Tibial nerve (tissue), 4 donors: ENCODE measurements at places on chromosomes 4 and X. TPM values are rescaled to one million over a fixed set of nuclear protein-coding genes. Genes with fewer than 3 reads are reported as not detected.

GRCh38 chrX:85037114-85037513, 33.4 kb downstream of the APOOL start:
- H3K4me3 ChIP-seq: no peak overlapping the region
- DNase-seq: no peak
- no peaks in the 10 kb centered on the region for H3K4me1 ChIP-seq
- no peaks in the 10 kb centered on the region for H3K27me3 ChIP-seq
- H3K27ac ChIP-seq: no peak overlapping the region

The GPC4 gene
- 27.2 TPM for total RNA-seq

The OPRPN gene
- not detected for total RNA-seq

- no peak overlapping the region for H3K27ac ChIP-seq
- H3K27me3 ChIP-seq: no peaks in the 10 kb centered on the region
- no peak overlapping the region for H3K4me3 ChIP-seq
- no peak for DNase-seq
These were observed 199.8 kb upstream of the FRG1 start for GRCh38 chr4:189740873-189741272.

- peak overlapping the region; percentile 70 for H3K27ac ChIP-seq
- H3K4me3 ChIP-seq: peak overlapping the region; percentile 55
- DNase-seq: no peak
- H3K36me3 ChIP-seq: no peaks in the 10 kb centered on the region
- no peaks in the 10 kb centered on the region for H3K27me3 ChIP-seq
These were observed 56.6 kb upstream of the BCOR start for GRCh38 chrX:40154250-40154852.

GRCh38 chrX:148573119-148573518, 72.7 kb downstream of the AFF2 start:
- no peak overlapping the region for H3K27ac ChIP-seq
- H3K4me3 ChIP-seq: no peak overlapping the region
- DNase-seq: no peak
- no peaks in the 10 kb centered on the region for H3K4me1 ChIP-seq
- no peaks in the 10 kb centered on the region for H3K36me3 ChIP-seq

- H3K27ac ChIP-seq: peak within 1 kb of the TSS; percentile 92
- peaks cover 30% of the 10 kb centered on the region for H3K4me1 ChIP-seq
- no peaks in the 10 kb centered on the region for H3K27me3 ChIP-seq
- peak; percentile 90 for DNase-seq
These were observed at the start of gene ZNF141 for GRCh38 chr4:337143-337931. ZNF141 (plus strand) TSS chr4:337814; CDS start chr4:337984, 170 bp downstream.

The ENPP6 gene
- 42.6 TPM for total RNA-seq

DNA sequence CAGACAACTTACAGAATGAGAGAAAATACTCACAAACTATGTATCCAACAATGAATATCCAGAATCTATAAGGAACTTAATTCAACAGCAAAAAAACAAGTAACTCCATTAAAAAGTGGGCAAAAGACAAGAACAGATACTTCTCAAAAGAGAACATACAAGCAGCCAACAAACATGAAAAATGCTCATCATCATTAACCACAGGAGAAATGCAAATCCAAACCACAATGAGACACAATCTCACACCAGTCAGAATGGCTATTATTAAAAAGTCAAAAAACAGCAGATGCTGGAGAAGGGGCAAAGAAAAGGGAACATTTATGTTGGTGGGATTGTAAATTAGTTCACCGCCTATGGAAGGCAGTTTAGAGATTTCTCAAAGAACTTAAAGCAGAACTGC, 150.3 kb downstream of the FGF16 start:
- no peak for DNase-seq
- H3K27me3 ChIP-seq: no peaks in the 10 kb centered on the region
- H3K4me3 ChIP-seq: no peak overlapping the region
- H3K4me1 ChIP-seq: no peaks in the 10 kb centered on the region

DNA sequence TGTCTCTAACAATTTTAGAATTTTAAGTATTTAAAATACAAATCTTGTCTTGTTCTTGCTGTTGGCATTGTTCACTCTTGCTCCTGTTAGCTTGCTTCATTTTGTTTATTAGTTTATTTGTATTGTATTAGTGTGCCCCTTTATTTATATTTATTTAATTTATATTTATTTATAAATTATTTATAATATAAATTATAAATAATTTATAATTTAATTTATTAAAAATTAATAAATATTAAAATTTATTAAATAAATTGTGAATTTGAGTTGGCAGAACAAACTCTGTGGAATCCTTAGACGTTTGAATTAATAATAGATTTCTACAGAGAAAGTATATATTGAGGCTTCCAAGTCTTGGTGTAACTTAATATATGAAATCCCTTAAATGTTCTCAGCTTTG, 331.4 kb downstream of the SPOCK3 start:
- no peak for DNase-seq
- H3K36me3 ChIP-seq: no peaks in the 10 kb centered on the region
- H3K27me3 ChIP-seq: no peaks in the 10 kb centered on the region
- no peak overlapping the region for H3K27ac ChIP-seq

DNA sequence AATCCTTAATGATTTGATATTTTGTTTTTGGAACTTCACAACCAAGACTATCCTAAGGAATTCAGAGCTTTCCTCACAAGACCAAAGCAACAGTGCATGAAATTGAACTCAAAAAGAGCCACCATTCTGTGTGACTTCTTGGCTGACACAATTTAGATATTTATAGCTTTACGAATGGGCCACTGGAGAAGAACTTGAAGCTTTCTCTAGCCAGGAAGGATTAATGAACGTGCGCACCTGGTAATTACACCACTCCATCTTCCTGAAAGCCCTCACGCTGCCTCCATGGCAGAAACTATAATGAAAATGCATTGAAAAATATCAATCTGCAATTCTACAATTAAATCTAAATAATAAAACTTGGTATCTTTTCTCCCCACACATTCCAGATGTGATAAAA, 1057.8 kb downstream of the DMD start:
- no peaks in the 10 kb centered on the region for H3K36me3 ChIP-seq
- no peak for DNase-seq
- no peaks in the 10 kb centered on the region for H3K27me3 ChIP-seq
- H3K27ac ChIP-seq: no peak overlapping the region
- H3K4me3 ChIP-seq: no peak overlapping the region

DNA sequence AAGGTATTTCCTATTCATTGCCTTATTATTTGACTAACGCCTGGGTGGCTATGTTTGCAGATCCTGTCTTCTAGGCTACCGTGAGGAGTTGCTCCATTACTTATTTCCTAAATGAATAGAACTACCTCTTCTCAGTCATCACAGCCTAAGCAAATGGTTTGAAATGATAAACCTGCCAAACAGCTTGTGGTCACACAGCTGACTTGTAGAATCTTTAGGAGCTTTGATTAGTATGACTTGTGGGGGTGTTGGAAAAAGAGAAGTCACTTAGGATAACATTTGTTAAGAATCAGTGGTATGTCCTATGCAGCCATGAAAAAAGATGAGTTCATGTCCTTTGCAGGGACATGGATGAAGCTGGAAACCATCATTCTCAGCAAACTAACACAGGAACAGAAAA, 169.3 kb downstream of the PPARGC1A start:
- no peak overlapping the region for H3K4me3 ChIP-seq
- H3K36me3 ChIP-seq: no peaks in the 10 kb centered on the region
- H3K4me1 ChIP-seq: no peaks in the 10 kb centered on the region
- no peak overlapping the region for H3K27ac ChIP-seq
- no peak for DNase-seq

DNA sequence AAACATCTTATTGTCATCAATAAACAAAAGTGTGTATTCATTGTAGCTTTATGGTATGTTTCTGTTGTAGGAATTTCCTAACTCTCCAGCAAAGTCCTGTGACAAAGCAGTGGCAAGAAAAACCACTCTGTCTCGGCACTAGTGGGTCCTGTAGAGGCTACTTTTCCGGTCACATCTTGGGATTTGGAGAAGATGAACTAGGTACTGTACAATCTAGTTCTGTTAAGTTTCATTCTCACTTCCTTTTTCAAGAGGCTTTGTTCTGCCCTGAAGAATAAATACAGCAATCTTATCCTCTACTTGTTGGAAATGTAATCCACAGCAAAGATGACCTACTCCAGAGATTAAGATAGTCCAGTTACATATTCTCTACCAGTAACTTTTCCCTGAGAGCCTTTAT, 69.3 kb downstream of the HHIP start:
- no peaks in the 10 kb centered on the region for H3K4me1 ChIP-seq
- no peak overlapping the region for H3K27ac ChIP-seq
- no peaks in the 10 kb centered on the region for H3K36me3 ChIP-seq
- no peak overlapping the region for H3K4me3 ChIP-seq

- no peaks in the 10 kb centered on the region for H3K27me3 ChIP-seq
- no peak overlapping the region for H3K4me3 ChIP-seq
- no peaks in the 10 kb centered on the region for H3K4me1 ChIP-seq
- no peak for DNase-seq
These were observed 63.1 kb upstream of the GPR78 start for GRCh38 chr4:8516996-8517550.

DNA sequence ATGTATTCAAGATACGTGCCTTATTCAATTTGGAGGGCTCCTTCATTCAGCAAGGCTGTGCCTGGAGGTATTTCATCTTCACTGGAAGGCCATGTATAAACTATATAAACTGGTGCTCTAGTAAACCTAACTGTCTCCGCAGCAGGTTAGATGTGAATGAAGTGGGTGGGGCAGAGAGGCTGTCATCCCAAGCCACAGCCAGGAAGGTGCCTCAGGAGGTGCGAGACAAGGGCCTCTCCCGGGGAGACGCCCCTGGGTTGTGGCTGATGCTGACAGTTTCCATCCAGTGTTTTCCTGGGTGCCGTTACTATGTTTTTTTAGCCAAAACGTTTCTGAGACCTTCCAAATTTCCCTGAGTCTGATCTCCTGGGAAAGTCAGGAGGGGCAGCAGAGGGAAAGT, 221.5 kb upstream of the RPL34 start:
- H3K27me3 ChIP-seq: no peaks in the 10 kb centered on the region
- no peak for DNase-seq
- no peaks in the 10 kb centered on the region for H3K36me3 ChIP-seq
- H3K27ac ChIP-seq: no peak overlapping the region
- H3K4me1 ChIP-seq: no peaks in the 10 kb centered on the region

- no peaks in the 10 kb centered on the region for H3K27me3 ChIP-seq
- DNase-seq: no peak
- H3K36me3 ChIP-seq: no peaks in the 10 kb centered on the region
- no peak overlapping the region for H3K27ac ChIP-seq
- no peaks in the 10 kb centered on the region for H3K4me1 ChIP-seq
These were observed 289.7 kb downstream of the TRIML1 start for GRCh38 chr4:188428935-188429334.

DNA sequence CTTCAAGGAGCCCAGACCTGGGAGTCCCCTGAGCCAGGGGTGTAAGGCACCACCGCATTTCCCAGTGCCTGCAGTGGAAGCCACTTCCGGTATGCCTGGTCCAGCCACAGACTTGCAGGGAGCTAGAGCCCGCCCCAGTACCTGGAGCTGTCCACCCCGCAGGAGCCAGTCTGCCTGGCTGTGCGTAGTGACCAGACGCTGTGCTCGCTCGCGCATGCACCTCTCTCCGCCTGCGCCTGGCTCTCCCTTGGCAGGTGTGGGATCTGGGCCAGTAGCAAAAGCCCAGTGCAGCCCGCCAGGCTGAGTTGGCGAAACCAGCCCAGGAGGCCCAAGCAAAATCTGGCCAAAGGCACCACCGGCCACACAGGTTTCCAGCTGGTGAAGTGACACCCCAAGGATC, 973.7 kb upstream of the AGA start:
- H3K27ac ChIP-seq: no peak overlapping the region
- no peaks in the 10 kb centered on the region for H3K27me3 ChIP-seq
- no peaks in the 10 kb centered on the region for H3K36me3 ChIP-seq

DNA sequence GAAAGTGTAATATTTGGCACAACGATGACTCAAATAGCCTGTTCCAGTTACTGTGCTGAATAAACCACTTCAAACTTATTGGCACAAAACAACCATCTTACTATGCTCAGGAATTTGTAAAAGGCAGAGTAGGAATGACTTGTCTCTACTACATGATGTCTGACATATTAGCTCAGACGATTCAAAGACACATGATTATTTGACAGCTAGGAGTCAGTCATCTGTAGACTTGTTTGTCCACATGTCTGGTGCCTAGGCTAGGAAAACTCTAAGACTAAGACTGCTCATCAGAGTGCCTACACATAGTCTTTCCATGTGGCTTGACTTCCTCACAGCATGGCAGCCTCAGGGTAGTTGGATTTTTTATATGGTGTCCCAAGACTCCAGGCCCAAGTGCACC, 154.5 kb downstream of the FANCB start:
- H3K4me1 ChIP-seq: no peaks in the 10 kb centered on the region
- H3K27me3 ChIP-seq: no peaks in the 10 kb centered on the region
- H3K4me3 ChIP-seq: no peak overlapping the region
- no peak overlapping the region for H3K27ac ChIP-seq

GRCh38 chr4:156223985-156224384, 270.3 kb upstream of the CTSO start:
- DNase-seq: no peak
- H3K27me3 ChIP-seq: no peaks in the 10 kb centered on the region
- no peaks in the 10 kb centered on the region for H3K4me1 ChIP-seq
- H3K27ac ChIP-seq: no peak overlapping the region

DNA sequence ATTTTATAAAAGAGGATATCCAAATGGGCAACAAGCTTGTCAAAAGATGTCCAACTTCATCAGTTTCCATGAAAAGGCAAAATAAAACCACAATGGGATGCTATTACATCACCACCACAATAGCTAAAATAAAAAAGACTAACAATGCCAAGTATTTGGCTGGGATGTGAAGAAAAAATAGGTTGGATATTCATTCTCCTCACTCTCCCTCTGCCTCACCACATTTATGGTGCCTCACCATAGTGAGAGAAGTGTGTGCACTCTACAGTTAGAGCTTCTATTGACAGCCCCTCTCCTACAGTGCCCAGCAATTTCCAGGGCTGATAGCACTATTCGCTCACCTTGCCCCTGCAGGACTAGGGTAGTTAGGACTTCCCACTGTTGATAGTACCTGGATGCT, 25.5 kb downstream of the VEGFC start:
- no peaks in the 10 kb centered on the region for H3K27me3 ChIP-seq
- H3K27ac ChIP-seq: no peak overlapping the region
- no peak for DNase-seq
- H3K4me3 ChIP-seq: no peak overlapping the region
- H3K4me1 ChIP-seq: no peaks in the 10 kb centered on the region
- H3K36me3 ChIP-seq: no peaks in the 10 kb centered on the region

The SNCA gene
- total RNA-seq: 73.7 TPM

The PRSS12 gene
- not detected for total RNA-seq

DNA sequence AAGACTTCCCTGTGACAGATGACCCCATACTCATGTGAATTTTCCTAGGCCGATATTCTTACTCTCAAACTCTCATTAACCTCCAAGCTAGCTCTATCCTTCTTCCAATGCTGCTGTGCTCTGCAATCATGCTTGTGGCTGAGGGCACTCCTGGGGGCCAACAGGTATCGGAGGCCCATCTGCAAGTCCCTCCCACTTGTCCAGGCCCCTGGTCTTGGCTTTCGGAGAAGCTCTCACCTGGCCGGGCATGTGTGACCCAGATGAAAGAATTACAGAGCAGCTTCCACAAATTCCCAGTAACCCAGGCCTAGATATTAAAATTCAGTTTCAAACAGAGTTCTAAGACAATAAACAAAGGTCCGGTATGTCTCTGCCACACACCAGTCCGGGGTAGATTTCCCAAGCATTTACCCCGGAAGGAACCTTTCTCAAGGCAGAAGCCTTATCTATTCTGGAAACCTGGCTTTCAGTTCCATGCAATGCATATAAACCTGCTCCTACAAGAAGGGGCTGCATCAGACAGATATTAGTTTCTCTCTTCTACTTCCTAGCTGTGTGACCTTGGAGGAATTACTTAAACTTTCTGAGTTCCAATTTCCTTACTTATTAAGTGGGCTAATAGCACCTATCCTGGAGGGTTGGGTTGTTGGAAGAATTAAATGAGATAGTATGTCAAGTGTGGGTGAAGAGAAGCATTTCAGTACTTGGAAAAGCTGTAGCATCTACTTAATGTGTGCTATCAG, 270.8 kb downstream of the PTTG2 start:
- no peak for DNase-seq
- H3K27ac ChIP-seq: no peak overlapping the region
- no peaks in the 10 kb centered on the region for H3K4me1 ChIP-seq
- no peaks in the 10 kb centered on the region for H3K36me3 ChIP-seq
